ENCODE measurements at places on chromosomes 4 and X.

DNA sequence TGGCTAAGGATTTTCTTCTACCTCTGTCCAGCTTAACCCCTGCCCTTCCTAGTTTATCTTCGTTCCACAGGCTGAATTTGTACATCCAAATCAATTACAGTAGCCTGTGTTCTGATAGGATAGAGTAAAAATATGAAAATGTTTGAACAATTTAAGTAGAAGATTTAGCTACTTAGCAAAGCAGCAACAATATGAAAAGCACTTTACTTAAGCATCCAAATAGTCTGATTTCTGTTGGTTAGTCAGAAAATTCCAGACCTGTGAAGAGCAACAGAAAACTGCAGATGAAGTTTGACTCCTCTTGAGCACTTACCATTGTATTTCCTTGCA, 2.0 kb downstream of the ARSJ start:
- DNase-seq = no peak
- peak overlapping the region; percentile 86 for H3K27ac ChIP-seq
- no peaks in the 10 kb centered on the region for H3K36me3 ChIP-seq
- no peaks in the 10 kb centered on the region for H3K4me1 ChIP-seq
- H3K27me3 ChIP-seq = no peaks in the 10 kb centered on the region

GRCh38 chrX:20829665-20830491, 544.3 kb upstream of the CNKSR2 start:
- no peaks in the 10 kb centered on the region for H3K4me1 ChIP-seq
- no peak for DNase-seq
- no peaks in the 10 kb centered on the region for H3K27me3 ChIP-seq
- no peaks in the 10 kb centered on the region for H3K36me3 ChIP-seq
- H3K27ac ChIP-seq = no peak overlapping the region

GRCh38 chr4:155495572-155496293, 119.0 kb upstream of the MAP9 start:
- no peak overlapping the region for H3K27ac ChIP-seq
- no peak overlapping the region for H3K4me3 ChIP-seq
- peaks cover 8% of the 10 kb centered on the region for H3K4me1 ChIP-seq
- no peaks in the 10 kb centered on the region for H3K36me3 ChIP-seq
- H3K27me3 ChIP-seq = no peaks in the 10 kb centered on the region

DNA sequence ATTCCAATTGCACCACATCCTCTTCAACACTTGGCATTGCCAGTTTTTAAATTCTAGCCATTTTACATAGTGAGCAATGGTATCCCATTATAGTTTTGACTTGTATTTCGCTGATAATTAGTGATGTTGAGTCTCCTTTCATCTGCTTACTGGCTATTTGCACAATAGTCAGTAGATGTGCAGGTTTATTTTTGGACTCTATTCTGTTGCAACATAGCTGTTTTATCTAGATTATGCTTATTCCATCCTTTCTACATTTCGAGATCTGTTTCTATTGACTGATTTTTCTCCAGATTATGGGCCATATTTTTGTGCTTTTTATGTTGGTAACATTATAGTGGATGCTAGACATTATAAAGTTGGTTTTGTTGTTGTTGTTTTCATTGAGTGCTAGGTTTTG, 106.1 kb downstream of the WWC2 start:
- no peaks in the 10 kb centered on the region for H3K4me1 ChIP-seq
- no peaks in the 10 kb centered on the region for H3K36me3 ChIP-seq
- no peaks in the 10 kb centered on the region for H3K27me3 ChIP-seq
- H3K27ac ChIP-seq = no peak overlapping the region

Data from sigmoid colon (tissue), 7 donors.